ENCODE measurements at places on chromosomes 13 and 19.

DNA sequence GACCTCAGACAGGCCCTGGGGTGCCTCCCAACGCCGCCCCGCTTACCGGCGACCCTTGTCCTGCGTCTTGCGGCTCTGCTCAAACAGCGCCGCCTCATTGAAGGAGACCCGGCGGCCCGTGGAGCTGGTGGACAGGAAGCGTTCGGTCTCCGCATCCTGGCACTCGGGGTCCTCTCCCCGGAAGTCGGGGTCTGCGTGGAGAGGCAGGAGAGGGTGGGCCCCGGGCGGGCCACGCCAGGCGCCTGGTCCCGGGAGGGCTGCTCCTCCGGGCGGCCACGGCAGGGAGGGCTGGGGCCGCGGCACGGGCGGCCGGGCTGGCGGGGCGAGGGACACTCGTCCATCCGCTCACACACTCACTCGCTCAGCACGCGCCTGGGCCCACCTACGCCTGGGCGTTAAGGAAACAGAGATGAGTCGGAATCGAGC, 2.8 kb downstream of the CBARP start:
- DNase-seq: no peak

- DNase-seq: peak; percentile 91
Observed at GRCh38 chr19:9674663-9675357, at the start of gene ZNF562. ZNF562 (minus strand) TSS chr19:9675100; CDS start chr19:9660744, 14,356 bp downstream.

- DNase-seq: no peak
Observed at GRCh38 chr19:11261971-11262839, at the start of gene DOCK6. DOCK6 (minus strand) TSS chr19:11262524; CDS start chr19:11262440, 84 bp downstream.

GRCh38 chr19:36160821-36161596, 8.8 kb upstream of the COX7A1 start:
- DNase-seq: no peak

DNA sequence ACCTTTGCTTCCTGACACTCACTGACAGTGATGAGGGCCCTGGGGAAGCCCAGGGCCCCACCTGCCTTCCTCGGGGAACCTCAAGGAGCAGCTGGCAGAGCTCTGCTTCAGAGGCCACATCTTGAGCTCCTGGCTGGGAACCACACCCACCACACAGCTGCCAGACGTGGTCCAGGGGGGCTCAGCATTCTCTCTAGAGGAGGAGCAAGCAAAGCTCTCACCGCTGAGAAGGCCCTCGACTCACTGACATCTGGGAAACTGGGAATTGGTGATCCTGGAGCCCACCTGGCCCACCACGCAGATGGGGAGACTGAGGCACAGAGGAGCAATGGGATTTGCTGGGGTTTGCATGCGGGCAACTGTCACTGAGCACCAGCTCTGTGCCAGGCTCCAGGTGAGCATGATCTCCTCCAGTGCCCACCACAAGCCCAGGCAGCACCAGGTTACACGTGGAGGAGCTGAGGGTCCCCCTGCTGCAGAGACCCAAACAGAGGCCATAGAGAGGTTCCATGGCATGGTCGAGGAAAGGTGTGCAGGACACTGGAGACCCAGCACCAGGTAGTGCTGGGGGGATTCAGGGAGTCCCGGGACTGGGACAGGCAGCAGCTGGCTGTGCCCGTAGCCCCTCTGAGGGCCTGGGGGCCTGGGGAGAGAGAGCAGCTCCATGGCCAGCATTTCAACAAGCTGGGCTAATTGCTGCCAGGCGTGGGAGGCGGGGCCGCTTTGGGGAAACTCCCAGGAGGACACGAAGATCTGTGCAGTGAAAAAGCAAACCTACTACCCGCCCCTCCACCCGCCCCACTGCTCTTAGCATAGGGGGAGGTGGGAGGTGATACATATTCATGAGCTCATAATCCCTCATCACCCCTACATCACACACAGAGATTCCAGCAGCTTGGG, 33.4 kb downstream of the PEPD start:
- no peak for DNase-seq

- peak; percentile 70 for DNase-seq
Observed at GRCh38 chr13:32001154-32001768, 30.3 kb upstream of the FRY start.

DNA sequence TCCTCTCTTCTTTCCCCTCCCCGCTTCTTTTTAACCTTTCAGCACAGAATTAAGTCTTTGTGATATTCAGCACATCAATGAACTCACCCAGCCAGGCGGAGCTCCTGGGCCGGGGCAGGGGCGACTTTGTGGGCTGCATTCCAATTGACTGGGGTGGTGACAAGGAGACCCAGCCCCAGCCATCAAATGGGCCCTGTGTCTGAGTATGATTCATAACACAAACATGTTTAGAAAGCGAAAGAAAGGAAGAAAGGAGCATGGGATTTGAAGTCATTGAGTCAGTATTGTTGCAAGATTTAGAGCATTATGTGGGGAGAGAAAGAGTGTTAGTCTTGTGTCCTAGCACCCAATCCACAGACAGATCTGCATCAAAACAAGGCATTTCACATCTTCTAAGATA, 185.3 kb downstream of the LHFPL6 start:
- no peak for DNase-seq

DNA sequence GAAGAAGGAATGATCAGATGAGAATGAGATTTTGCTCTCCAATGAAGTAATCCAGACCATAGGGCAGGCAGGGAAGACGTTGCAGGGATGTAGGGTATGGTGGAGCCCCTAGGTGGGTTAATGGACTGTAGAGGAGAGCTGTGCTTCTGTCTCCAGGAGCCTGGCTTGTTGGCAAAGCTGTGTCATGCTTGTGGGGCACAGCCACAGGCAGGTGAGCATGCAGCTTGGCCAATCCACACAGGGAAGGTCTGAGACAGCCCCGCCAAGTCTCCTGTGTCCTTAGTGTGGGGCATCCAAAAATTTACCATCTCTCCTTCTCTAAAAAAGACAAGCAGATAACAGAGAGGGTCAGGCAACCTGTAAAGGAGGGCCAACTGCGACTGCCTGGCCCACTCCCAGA, 71.4 kb upstream of the FLT1 start:
- DNase-seq: no peak

DNA sequence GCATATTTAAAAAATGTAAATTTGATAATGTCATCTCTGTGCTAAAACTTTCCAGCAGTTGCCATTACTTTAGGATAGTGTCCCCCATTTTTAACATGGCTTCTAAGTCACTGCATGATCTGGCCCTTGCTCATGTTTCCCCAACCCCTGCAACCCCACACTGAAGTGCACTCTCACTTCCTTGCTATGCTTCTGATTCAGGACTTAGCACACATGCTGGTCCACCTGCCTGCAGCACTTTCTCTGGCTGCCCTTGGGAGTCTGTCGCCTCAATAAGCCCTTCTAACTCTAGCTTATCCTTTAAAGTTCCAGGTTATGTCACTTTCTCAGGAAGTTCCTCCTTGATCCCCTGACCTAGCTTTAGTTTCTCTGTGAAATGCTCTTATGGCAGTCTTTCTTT, 241.0 kb downstream of the POSTN start:
- DNase-seq: no peak

DNA sequence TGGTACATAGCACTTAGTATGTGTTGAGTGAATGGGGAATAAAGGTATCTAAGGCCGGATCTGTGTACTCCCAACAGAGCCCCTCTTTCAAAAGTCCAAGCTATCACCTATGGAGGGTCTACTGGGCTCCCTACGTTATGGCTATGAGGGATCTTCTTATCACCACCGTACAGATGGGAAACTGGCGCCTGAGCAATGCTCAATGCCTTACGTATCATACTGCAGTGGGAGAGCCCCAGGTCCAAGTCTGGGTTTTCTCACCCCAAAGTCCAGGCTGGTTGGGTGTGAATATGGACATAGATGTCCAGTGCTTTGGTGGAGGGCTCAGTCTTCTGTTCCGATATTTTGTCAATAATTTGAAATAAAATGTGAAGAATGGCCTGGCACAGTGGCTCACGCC, 13.1 kb upstream of the GGACT start:
- DNase-seq: no peak

- DNase-seq: no peak
Observed at GRCh38 chr19:37980419-37981170, 73.6 kb downstream of the SIPA1L3 start.

DNA sequence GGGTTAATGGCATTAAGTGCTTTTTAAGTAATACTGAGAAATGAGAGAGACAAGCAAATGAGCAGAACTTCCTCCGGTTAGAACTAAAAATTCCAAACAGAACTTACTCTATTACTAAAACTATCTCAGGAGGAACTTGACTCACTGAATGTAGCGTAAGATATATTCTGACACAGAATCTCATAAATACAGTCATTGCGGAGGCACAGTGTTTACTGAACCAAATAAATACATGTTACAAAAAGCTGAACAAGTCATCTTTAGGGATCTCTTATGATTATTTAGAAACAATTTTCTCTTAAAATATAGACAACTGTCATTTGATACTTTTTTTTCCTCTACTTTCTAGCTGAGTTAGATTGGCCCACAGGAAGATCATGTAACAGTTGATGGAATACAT, 283.1 kb downstream of the KLF12 start:
- no peak for DNase-seq

Data from activated CD4-positive, alpha-beta T cell treated with anti-CD3 and anti-CD28 coated beads, Interleukin-2, amount 10 ng/mL, durations not matched to agents 24 days and 14 days (primary cell).